ENCODE measurements at places on chromosomes 7 and 10. TPM values are rescaled to one million over a fixed set of nuclear protein-coding genes. Genes with fewer than 3 reads are reported as not detected.

GRCh38 chr7:140231771-140232491, 55.1 kb upstream of the KDM7A start:
- peaks cover 5% of the 10 kb centered on the region for H3K4me1 ChIP-seq
- H3K4me3 ChIP-seq = peak overlapping the region; percentile 28
- H3K36me3 ChIP-seq = no peaks in the 10 kb centered on the region
- no peak for DNase-seq
- H3K27ac ChIP-seq = peak overlapping the region; percentile 0
- H3K27me3 ChIP-seq = peaks cover 6% of the 10 kb centered on the region

Gene KLF14
- 0.13 TPM for polyA plus RNA-seq

- no peaks in the 10 kb centered on the region for H3K27me3 ChIP-seq
- H3K4me3 ChIP-seq = no peak overlapping the region
- peaks cover 5% of the 10 kb centered on the region for H3K36me3 ChIP-seq
- no peak for DNase-seq
- H3K4me1 ChIP-seq = no peaks in the 10 kb centered on the region
- H3K27ac ChIP-seq = no peak overlapping the region
These were observed 39.1 kb downstream of the SIRT1 start for GRCh38 chr10:67923551-67923950.

Gene TASOR2
- polyA plus RNA-seq = 3.9 TPM

Gene AQP1
- 617 TPM for polyA plus RNA-seq

DNA sequence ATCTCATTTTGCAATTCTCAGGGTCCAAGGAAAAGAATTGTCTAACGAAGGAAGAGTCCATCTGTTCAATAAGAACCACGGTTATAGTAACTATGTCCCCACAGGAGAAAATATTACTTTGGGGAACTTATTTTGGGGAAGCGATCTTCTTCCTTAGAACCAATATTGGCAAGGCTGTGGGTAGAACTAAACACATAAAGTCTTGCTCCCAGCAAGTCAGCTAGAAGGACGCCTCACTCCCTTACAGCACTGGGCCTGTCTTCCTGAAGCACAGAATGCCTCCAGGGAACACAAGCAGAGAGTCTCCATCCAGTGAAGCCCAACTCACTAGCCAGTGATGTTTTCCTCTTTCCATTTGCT, 30.2 kb downstream of the C10orf71 start:
- H3K4me1 ChIP-seq = no peaks in the 10 kb centered on the region
- H3K27ac ChIP-seq = no peak overlapping the region
- no peak overlapping the region for H3K4me3 ChIP-seq
- H3K27me3 ChIP-seq = no peaks in the 10 kb centered on the region
- DNase-seq = no peak
- no peaks in the 10 kb centered on the region for H3K36me3 ChIP-seq

DNA sequence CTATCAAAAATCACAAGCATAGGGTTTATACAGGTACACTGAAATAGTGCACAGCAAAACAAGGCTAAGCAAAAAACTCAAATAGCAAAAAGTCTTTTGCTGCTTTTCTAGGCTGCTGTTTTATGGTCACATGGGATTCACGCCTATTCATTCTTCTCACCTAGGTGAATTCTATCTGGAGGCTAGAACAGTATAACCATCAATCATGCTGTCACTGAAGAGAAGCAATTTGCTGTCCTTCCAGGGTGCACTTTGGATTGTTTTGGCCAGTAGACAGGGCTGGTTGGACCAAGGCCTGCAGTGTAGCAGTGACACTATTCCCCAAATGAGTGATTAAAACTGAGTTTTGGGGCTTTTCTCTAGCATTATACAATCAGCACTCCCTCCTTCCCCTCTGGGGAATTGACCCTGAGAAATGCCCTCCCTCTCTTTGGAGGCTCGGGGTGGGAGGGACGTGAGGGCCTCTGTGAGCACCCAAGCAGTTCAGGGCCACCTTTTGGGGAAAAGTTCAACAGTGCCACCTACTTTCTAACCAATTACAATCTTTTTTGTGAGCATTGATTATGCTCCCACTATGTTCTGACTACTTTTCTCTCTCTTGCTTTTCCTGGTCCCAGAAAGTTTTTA, 16.2 kb upstream of the SND1 start:
- no peaks in the 10 kb centered on the region for H3K27me3 ChIP-seq
- no peak for DNase-seq
- no peak overlapping the region for H3K4me3 ChIP-seq
- H3K4me1 ChIP-seq = no peaks in the 10 kb centered on the region

Data from kidney (tissue), 22 donors.